Cardiac atrium fibroblast (primary cell): ENCODE measurements at places on chromosomes 6 and 20. TPM values are rescaled to one million over a fixed set of nuclear protein-coding genes. Genes with fewer than 3 reads are reported as not detected.

MCCD1 gene
- not detected in 2 replicates for total RNA-seq

MAP3K7 gene
- 19.1 and 22.2 TPM in 2 replicates for total RNA-seq

FAM83B gene
- total RNA-seq = not detected in 2 replicates

SNX14 gene
- 60.9 and 63.4 TPM in 2 replicates for total RNA-seq

OLIG3 gene
- not detected in 2 replicates for total RNA-seq
